ENCODE measurements at places on chromosomes 3 and 15.

DNA sequence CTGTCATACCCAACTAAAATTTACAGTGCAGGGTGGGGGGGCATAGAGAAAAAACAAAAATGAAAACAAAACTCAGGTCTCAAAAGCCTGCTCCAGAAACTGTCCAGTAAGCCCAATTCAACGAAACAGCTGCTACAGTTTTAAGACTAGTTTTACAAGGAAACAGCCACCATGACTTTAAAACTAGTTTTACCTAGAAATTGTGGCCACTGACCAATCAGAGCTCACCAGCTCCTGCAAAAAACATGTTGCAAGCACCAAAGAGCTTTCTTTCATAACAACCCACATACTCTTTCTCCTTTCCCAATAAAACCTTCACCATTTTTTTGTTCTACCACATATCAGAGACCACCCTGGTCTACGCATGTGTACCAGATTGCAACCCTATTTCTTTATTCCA, 7.3 kb upstream of the CFAP91 start:
- no peak for DNase-seq

DNA sequence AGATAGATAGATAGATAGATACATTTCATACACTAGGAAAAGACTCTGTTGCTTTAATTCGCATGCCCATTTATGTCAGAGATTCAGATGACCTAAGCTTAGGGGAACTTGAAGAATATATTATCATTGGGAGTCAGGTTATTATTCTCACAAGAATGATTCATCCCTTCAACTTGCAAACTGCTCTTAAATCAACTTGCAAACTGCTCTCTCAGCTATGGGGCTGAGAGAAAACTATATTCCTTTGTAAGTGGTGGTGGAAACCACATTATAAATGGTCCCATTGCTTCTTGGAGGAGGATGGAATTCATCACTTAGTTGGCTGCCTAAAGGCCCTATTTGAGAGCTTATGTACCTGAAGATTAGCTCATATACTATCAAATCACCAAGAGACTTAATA, 160.9 kb upstream of the STAC start:
- no peak for DNase-seq

- peak; percentile 82 for DNase-seq
Measured at GRCh38 chr3:56683122-56683817, at the start of gene TASOR. Gene TASOR (minus strand): TSS chr3:56683265. CDS start chr3:56683006, 259 bp downstream.

GRCh38 chr15:63322541-63322940, 45.1 kb downstream of the APH1B start:
- no peak for DNase-seq

DNA sequence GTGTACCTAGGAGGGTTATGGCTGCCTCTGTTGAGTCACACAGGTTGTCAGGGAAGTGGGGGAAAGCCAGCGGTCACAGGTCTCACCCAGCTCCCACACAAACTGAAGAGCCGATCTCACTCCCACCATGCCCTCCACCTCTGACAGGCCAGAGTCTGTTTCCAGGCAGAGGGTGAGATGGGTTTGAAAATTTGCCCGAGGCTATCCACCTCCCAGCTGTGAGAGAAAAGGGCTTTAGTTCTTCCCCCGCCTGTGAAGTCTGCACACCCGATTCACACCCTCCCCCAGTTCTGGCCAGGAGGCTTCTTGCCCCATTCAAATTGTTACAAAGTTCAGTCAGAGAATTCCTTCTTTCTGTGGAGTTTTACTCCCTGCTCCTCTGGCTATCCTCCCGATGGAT, 446.9 kb downstream of the EDEM1 start:
- no peak for DNase-seq
